ENCODE measurements at places on chromosomes 12 and 14.

DNA sequence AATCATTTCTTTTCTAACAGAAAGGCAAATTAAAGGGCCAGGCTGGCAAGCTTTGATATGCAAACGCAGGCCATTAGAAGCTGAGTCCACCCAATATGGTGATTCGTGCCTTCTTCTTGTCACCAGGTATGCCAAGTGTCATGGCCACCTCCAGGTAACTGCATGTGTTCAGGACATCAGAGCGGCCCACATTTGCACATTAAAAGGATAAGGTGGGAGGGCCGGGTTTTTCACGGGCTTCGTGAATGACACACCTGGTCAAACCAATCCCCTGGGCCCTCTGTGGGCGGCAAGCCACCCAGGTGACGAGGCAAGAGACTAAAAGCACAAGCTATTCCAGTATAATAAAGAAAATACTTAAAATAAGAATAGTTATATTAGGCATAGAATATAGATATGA, 75.9 kb upstream of the TSPAN11 start:
- H3K36me3 ChIP-seq, result no peaks in the 10 kb centered on the region
- no peak overlapping the region for H3K4me3 ChIP-seq
- H3K27ac ChIP-seq, result no peak overlapping the region
- no peak for ATAC-seq
- H3K4me1 ChIP-seq, result no peaks in the 10 kb centered on the region

DNA sequence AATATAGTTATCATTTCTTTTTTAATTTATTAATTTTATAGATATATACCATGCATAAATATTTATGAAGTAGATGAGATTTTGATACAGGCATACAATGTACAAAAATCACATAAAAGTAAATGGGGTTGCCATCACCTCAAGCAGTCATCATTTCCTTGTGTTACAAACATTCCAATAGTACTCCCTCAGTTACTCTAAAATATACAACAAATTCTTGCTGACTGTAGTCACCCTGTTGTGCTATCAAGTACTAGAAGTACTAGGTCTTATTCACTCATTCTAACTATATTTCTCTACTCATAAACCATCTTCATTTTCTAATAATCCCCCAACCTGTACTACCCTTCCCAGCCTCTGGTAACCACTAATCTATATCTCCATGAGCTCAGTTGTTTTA, 432.6 kb upstream of the SYT1 start:
- no peaks in the 10 kb centered on the region for H3K27me3 ChIP-seq
- H3K4me3 ChIP-seq, result no peak overlapping the region
- no peak for ATAC-seq
- no peaks in the 10 kb centered on the region for H3K36me3 ChIP-seq
- peaks cover 15% of the 10 kb centered on the region for H3K4me1 ChIP-seq
- H3K27ac ChIP-seq, result no peak overlapping the region

DNA sequence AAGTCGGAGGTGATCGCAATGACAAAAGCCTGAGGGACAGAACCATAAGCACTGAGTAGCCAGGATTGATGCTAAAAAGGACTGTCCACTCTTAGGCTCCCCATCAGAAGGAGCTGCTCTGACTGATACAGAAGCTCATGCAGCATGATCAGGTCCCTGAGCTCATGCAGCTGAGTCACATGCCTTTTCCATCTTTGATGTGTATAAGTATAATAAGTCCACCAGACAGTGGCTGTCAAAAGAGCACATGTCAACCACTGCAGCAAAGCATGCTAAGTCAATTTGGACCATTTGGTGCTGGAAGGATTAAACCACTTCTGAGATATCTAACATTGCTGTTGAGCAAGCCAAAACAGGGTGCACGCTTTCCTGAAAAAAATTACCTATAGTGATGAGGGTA, 144.1 kb downstream of the NTF3 start:
- H3K4me3 ChIP-seq, result no peak overlapping the region
- H3K27ac ChIP-seq, result no peak overlapping the region
- H3K4me1 ChIP-seq, result peaks cover 20% of the 10 kb centered on the region
- no peaks in the 10 kb centered on the region for H3K36me3 ChIP-seq

DNA sequence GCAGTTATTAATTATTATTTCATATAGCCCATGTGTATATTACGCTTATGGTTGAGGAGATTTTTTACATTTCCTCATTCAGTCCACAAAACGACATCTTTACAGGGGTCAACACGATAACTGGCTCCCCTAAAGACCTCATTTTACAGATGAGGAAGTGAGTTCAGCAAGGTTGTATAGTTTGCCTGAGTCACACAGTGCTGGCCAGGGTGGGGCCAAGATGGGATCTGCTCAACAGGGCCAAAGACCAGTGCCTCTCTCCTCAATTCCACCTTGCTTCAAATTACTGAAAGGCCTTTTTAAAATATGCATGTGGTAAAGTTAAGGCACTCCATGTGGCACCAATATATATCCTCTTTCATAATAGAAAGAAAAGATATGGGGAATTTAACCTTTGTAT, 13.1 kb downstream of the GRIN2B start:
- peaks cover 7% of the 10 kb centered on the region for H3K27me3 ChIP-seq
- no peak overlapping the region for H3K4me3 ChIP-seq
- no peak for ATAC-seq
- no peak overlapping the region for H3K27ac ChIP-seq
- H3K36me3 ChIP-seq, result no peaks in the 10 kb centered on the region
- H3K4me1 ChIP-seq, result no peaks in the 10 kb centered on the region

DNA sequence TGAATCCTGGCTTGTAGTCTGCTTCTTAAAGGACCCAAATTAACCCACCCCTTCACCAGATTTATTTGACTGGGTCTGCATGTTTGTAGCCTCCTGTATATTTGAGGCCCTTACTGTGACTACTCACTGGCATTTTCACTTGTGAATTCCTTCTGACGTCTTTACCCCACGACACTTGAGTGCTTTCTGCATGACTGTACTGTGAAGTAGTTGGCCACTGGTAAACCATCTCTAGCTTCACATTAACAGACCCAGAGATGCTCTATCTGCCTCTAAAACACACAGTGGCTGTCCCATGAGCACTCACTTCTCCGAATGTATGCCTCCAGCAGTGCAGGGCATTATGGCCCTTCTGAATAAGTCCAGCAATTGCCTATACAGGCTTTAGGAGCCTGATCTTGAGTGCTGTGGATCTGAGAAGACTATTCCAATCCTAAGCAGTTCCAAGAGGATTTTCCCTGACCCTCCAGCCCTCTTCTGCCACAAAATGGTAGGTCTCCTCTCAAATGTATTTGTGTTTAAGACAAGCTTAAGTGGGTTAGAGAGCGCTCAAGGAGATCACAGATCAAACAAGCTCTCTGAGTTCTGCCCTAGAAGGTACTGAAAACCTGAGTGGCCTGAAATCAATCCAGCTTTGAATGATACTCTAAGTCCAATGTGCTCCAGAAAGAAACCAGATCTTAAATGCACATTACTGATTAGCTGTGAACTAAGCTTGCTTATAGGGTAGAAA, 534.7 kb downstream of the RPS29 start:
- no peaks in the 10 kb centered on the region for H3K4me1 ChIP-seq
- no peak overlapping the region for H3K27ac ChIP-seq
- no peak for ATAC-seq
- no peaks in the 10 kb centered on the region for H3K36me3 ChIP-seq
- no peaks in the 10 kb centered on the region for H3K27me3 ChIP-seq

- H3K36me3 ChIP-seq, result peaks cover 4% of the 10 kb centered on the region
- H3K27me3 ChIP-seq, result no peaks in the 10 kb centered on the region
- no peak for ATAC-seq
- H3K4me1 ChIP-seq, result no peaks in the 10 kb centered on the region
- no peak overlapping the region for H3K4me3 ChIP-seq
- no peak overlapping the region for H3K27ac ChIP-seq
Measured at GRCh38 chr12:120457133-120457532, 10.9 kb downstream of the GATC start.

DNA sequence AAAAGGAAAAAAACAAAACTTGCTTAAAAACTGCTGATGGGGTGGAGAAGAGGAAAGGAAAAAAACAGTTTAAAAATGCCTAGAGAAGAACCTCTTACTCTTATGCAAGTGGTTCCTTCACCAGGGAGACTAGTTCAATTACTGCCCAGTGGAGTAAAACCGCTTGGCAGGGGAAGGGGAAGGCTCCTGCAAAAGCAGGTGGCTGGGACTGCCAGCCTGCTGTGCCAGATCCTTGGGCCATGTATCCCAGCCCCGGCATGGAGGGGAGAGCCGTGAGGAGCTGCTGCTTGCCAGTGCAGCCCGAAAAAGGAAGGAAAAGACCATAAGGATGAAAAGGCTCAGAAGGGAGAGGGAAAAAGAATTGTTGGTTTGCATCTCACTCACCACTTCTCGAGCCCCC, 123.0 kb downstream of the FSCB start:
- no peak overlapping the region for H3K27ac ChIP-seq
- no peaks in the 10 kb centered on the region for H3K36me3 ChIP-seq
- no peak overlapping the region for H3K4me3 ChIP-seq
- no peak for ATAC-seq
- no peaks in the 10 kb centered on the region for H3K27me3 ChIP-seq

DNA sequence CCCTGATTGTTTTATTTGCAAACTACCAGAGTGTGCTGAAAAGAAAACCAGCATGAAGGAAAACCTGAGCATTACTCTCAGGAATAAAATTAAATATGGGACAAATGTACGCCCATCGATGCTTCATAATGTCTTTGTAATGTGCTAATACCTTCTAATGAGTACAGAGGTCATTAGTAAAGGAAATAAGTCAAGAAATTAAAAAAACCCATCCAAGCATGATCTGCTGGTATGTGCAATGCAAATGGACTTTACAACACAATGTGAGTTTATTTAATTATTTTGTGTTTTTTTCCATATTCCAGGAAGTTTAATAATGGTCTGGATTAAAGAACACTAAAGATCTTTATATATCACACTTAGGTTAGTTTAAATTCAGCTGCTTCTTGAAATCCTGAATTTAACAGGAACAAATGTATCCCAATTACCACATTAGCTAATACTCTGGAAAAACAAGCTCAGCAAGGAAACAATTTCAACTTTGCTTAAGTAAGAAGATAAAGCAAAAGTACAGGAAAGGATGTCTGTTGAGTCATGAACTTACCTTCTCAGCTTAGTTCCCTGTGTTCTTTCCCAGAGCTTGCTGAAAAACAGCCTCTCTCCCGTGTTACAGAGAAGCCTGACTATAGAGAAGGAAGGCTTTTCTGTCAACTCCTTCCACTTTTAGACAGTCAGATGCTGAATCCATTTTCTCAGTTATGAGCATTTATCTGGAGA, 179.3 kb upstream of the TMEM260 start:
- H3K27me3 ChIP-seq, result no peaks in the 10 kb centered on the region
- no peaks in the 10 kb centered on the region for H3K36me3 ChIP-seq
- H3K27ac ChIP-seq, result no peak overlapping the region
- no peak overlapping the region for H3K4me3 ChIP-seq
- no peaks in the 10 kb centered on the region for H3K4me1 ChIP-seq

- no peaks in the 10 kb centered on the region for H3K27me3 ChIP-seq
- H3K27ac ChIP-seq, result no peak overlapping the region
- no peak overlapping the region for H3K4me3 ChIP-seq
- no peaks in the 10 kb centered on the region for H3K4me1 ChIP-seq
- H3K36me3 ChIP-seq, result no peaks in the 10 kb centered on the region
- ATAC-seq, result no peak
Measured at GRCh38 chr14:58977366-58977765, 211.1 kb upstream of the DAAM1 start.

- H3K36me3 ChIP-seq, result no peaks in the 10 kb centered on the region
- no peaks in the 10 kb centered on the region for H3K4me1 ChIP-seq
- no peak overlapping the region for H3K4me3 ChIP-seq
- no peaks in the 10 kb centered on the region for H3K27me3 ChIP-seq
- peak overlapping the region; percentile 7 for H3K27ac ChIP-seq
Measured at GRCh38 chr12:93135286-93136239, 206.5 kb upstream of the EEA1 start.

DNA sequence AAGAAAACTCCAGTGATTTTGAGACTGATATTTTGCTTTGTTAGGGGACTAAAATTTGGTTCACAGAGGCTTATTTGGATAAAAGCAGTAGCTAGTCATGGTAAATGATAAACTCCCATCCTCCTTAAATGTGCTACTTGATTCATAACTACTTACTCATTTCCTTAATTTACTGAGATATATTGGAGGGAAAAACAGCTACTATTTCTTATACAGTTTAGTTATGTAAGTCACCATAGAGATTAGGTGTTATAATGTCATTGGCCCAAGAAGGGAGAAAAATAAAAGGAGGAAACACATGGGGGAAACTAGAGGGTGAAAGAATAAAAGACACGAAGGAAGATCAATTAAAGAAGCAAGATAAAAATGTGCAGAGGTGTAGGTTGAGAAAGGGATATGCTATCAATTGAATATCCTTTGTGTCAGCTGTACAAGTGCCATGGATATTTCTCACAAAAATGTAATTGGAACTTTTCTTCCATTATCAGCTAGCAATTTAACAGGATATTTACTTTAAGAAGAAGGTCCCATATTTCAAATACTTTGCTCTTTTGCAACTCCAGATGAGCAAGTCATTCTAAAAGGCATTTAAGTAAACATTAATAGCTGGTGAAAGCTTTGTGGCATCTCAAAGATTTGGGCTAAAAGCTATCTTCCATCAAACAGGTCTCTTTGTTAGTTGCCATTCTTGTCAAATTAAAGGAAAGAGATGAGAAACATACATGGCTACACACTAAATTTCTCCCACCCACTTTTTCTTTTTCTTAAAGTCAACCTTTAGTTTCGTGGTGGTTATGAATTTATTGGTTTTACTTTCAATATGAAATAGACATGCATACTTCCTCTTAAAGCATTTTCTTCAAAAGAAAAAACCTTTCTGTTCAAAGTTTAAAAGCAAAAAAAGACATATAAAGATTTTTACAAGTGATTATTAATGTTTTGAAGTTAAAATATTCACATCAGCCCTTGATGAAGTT, 439.5 kb downstream of the CCER1 start:
- H3K27me3 ChIP-seq, result no peaks in the 10 kb centered on the region
- no peak for ATAC-seq
- peaks cover 4% of the 10 kb centered on the region for H3K4me1 ChIP-seq
- H3K27ac ChIP-seq, result no peak overlapping the region
- no peaks in the 10 kb centered on the region for H3K36me3 ChIP-seq

DNA sequence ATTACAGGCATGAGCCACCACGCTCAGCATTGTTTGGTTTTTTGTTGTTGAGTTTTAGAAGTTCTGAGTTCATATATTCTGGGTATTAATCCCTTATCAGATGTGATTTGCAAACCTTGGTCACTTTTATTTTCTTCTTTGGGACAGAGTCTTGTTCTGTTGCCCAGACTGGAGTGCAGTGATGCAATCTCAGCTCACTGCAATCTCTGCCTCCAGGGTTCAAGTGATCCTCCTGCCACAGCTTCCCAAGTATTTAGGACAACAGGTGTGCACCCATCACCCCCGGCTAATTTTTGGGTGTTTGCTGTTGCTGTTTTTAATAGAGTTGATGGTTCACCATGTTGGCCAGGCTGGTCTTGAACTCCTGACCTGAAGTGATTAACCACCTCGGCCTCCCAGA, 11.8 kb downstream of the USP30 start:
- peaks cover 87% of the 10 kb centered on the region for H3K36me3 ChIP-seq
- no peaks in the 10 kb centered on the region for H3K27me3 ChIP-seq
- no peak overlapping the region for H3K27ac ChIP-seq
- no peaks in the 10 kb centered on the region for H3K4me1 ChIP-seq
- H3K4me3 ChIP-seq, result no peak overlapping the region

Measured in gastroesophageal sphincter (tissue), 4 donors.